Aorta (tissue), 5 donors: ENCODE measurements at places on chromosomes 13 and 19. TPM values are rescaled to one million over a fixed set of nuclear protein-coding genes. Genes with fewer than 3 reads are reported as not detected.

The MRPL54 gene
- 39.6 TPM for total RNA-seq

The CCL25 gene
- total RNA-seq = not detected

The ZNF28 gene
- total RNA-seq = 11.9 TPM

The C19orf18 gene
- total RNA-seq = 1.0 TPM

The AKAP11 gene
- 42.0 TPM for total RNA-seq

The SYNE4 gene
- 1.0 TPM for total RNA-seq

The NLRP9 gene
- not detected for total RNA-seq

The LRFN3 gene
- 15.1 TPM for total RNA-seq

- no peaks in the 10 kb centered on the region for H3K27me3 ChIP-seq
- no peak for DNase-seq
- no peak overlapping the region for H3K27ac ChIP-seq
- H3K4me1 ChIP-seq = no peaks in the 10 kb centered on the region
- H3K36me3 ChIP-seq = no peaks in the 10 kb centered on the region
Measured at GRCh38 chr13:24748061-24748400, 15.9 kb upstream of the RNF17 start.

DNA sequence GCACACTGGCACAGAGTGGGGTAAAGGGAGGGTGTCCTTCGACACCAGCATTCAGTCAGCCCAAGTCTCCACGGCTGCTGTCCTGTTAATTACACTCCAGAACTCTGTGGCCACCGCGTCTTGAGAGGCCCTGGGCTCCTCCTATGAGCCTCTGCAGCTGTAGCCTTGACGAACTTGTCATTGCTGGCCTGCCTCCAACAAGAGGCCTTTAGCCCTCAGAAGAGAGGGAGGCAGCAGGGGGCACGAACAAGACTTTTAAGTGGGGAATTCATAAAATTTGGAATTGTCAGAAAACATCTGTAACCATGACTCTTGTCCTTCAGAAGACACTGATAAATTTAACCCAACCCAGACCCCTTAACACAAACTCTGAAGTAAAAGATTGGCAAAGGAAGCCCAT, 241.9 kb downstream of the UQCRFS1 start:
- H3K4me1 ChIP-seq = no peaks in the 10 kb centered on the region
- no peak overlapping the region for H3K27ac ChIP-seq
- no peaks in the 10 kb centered on the region for H3K27me3 ChIP-seq
- no peak for DNase-seq
- H3K36me3 ChIP-seq = no peaks in the 10 kb centered on the region

DNA sequence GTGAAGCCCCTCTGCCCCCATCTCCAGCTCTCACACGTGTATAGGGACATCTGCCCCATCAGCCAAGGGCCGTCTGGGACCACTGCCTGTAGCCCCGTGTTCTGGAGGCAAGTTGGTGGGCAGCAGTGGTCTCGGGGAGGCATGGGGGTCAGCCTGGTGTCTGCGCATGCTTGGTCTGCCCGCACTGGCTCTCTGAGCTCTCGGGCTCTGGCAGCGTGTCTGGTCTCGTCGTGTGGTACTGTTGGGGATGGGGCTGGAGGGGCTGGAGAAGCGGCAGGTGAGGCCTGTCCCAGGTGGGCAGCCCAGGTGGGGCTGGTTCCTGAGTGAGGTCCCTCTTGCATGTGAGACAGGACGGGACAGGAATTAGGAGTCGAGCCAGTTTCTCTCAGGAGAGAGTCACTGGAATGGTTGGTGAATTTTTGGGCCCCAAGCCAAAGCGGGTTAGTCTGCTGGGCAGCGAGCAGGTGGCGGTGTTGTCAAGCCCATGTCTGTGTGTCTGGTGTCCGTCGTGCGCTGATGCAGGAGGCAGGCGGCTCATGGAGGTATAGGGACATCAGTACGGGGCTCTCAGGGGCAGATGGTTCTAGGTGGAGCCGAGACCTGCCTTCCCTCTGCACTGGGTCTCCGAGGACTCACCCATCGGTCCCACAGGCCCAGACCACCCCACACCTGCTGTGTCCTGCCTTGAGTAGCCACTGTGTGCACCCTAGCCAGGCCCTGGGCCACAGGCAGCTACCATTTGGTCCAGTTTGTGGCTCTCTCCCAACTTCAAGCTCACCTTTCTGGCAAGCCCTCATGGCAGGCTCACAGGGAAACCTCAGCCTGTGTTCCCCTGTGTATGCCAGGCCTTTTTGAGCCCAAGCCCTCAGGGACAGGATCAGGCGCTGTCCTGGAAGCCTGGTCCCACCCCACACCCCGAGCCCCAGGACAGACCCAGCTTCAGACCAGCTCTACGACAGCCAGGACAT, 18.2 kb downstream of the COMP start:
- H3K4me3 ChIP-seq = no peak overlapping the region
- no peaks in the 10 kb centered on the region for H3K27me3 ChIP-seq
- no peaks in the 10 kb centered on the region for H3K36me3 ChIP-seq
- H3K27ac ChIP-seq = no peak overlapping the region
- H3K4me1 ChIP-seq = no peaks in the 10 kb centered on the region

DNA sequence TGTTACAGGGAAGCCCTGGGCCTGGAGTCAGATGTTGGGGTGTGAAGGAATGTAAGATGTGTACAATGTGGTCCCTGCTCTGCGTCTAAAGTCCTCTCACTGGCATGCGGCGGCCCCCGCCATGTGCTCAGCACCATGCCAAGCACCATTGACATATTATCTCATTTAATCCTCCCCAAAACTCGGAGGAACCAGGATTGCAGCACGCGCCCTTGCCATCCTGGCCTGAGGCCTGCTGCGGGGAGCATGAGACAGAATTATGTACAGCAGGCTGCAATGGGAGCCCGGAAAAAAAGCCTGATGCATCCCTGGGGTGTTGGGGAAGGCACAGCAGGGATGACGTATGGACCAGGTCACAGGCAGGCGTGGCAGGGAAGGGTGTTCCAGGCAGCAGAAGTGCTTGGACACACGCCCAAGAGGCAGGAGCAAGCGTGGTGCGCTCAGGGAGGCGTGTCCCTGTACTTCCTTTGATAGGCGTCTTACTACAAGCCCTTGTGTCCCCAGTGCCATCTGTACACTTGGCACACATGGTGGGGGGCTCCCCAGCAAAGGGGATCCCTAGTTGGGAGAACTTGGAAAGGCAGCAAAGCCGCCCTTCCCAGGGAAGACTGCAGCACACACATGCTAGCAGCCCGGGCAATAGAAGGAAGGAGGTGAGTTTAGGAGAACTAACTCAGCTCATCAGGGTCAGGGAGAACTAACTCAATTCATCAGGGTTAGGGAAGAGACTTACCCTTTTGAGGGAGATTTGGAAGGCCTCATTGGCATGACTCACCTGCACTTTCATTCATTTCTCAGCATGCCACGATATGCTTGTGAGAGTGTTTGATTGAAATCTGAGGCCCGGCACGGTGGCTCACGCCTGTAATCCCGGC, 3.4 kb downstream of the EVI5L start:
- no peak overlapping the region for H3K4me3 ChIP-seq
- no peaks in the 10 kb centered on the region for H3K36me3 ChIP-seq
- H3K4me1 ChIP-seq = no peaks in the 10 kb centered on the region
- H3K27ac ChIP-seq = no peak overlapping the region
- no peak for DNase-seq

DNA sequence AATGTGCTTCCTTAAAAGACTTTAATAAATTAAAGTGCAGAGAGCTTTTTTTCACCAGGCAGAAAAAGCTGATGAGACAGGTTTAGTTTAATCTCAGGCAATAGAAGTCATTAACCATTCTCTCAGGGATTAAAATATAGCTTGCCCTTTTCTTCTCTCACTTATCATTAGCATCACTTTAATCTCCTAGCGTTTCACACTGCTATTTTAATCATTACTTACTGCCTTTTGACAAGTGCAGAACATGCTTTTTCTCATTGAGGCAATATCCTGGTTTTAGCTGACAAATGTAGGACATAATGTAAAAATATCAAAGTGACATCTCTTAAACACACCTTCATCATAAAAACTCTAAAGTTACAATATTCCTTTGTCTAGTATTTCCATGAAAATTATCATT, 94.6 kb downstream of the DACH1 start:
- H3K4me3 ChIP-seq = no peak overlapping the region
- H3K36me3 ChIP-seq = no peaks in the 10 kb centered on the region

DNA sequence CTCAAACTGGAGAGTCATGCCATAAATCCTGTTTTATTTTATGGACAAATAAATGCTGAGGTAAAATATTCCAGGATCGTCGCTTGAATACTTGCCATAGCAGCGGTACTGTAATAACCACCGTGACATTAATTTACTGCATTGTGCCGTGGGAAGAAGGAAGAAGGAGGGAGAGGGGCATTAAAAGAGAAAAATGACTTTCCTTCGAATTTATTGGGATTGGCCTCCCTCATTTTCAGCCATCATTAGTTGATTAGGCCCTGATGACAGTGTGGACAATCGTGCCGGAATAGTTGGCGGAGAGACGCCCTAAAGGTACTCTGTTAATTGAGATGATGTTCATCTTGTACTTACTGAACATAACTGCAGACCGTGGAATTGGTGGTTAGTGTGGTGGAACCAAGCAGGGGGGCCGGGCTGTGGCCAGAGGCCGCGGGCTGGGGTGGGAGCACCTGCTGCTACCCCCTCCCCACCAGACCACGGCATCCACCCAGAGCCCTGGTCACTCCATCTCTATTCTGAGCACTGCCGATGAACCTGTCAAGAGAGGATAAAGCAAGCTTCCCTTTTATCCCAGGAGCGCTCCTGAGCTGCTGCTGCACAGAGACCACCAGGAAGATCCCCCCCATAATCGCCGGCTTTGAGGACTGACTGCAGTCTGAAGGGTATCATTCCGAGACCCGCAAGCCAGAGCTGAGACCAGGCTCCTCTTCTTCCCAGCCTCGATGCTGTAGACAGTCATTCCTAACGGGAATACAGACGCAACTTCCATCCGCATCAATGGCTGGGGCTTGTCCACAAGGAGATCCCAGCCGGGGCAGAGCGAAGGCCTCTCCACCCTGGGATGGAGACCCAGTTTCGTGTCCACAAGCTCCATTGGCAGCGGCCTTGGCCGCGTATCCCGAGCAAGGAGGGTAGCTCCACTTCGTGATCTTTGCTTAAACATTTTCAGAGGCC, 168.3 kb upstream of the TSHZ3 start:
- H3K4me1 ChIP-seq = no peaks in the 10 kb centered on the region
- no peak for DNase-seq
- no peak overlapping the region for H3K27ac ChIP-seq
- H3K4me3 ChIP-seq = no peak overlapping the region

- no peak overlapping the region for H3K4me3 ChIP-seq
- H3K36me3 ChIP-seq = no peaks in the 10 kb centered on the region
- no peak for DNase-seq
- H3K4me1 ChIP-seq = no peaks in the 10 kb centered on the region
- H3K27me3 ChIP-seq = no peaks in the 10 kb centered on the region
- no peak overlapping the region for H3K27ac ChIP-seq
Measured at GRCh38 chr13:44833139-44833538, 156.1 kb downstream of the NUFIP1 start.

DNA sequence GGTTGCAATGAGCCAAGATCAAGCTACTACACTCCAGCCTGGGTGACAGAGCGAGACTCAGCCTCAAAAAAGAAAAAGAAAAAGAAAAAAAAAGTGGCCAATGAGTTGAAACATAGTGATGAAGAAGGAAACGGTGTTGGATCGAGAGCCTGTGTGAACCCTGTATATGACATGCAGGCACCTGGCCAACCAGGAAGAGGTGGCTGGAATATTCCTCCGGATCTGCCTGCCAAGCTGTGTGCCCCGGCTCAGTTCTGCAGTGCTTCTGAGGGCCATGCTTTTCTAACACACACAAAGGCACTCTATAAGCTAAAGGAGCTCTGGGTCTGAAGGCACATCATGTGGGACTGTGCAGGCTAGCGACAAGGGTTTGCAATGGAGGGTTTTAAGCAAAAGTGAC, 3.7 kb upstream of the ZNF444 start:
- H3K4me1 ChIP-seq = no peaks in the 10 kb centered on the region
- no peaks in the 10 kb centered on the region for H3K27me3 ChIP-seq
- H3K36me3 ChIP-seq = no peaks in the 10 kb centered on the region
- no peak overlapping the region for H3K27ac ChIP-seq
- no peak for DNase-seq
- H3K4me3 ChIP-seq = no peak overlapping the region

DNA sequence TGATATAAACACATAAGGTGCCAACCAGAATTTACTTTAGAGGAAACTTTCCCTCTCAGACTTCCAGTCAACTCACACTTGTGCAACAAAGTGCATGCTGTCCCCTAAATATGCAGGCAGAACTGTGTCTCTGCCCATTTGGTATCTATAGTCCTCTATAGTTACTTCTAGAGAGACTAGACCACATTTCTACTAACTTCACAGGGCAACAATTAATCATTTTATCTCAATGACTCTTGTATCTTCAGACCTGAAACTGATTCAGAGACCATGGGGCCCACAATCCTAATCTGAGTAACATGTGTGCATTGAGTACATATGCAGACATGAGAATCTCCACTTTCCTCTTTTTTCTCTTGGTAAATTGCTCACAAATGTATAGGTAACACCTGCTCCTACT, 158.1 kb downstream of the ZNF486 start:
- no peak overlapping the region for H3K27ac ChIP-seq
- H3K36me3 ChIP-seq = no peaks in the 10 kb centered on the region
- no peaks in the 10 kb centered on the region for H3K27me3 ChIP-seq
- no peak for DNase-seq
- no peak overlapping the region for H3K4me3 ChIP-seq

GRCh38 chr19:29260477-29261317, 47.7 kb upstream of the UQCRFS1 start:
- H3K27me3 ChIP-seq = no peaks in the 10 kb centered on the region
- H3K36me3 ChIP-seq = no peaks in the 10 kb centered on the region
- no peak overlapping the region for H3K27ac ChIP-seq
- H3K4me1 ChIP-seq = no peaks in the 10 kb centered on the region

DNA sequence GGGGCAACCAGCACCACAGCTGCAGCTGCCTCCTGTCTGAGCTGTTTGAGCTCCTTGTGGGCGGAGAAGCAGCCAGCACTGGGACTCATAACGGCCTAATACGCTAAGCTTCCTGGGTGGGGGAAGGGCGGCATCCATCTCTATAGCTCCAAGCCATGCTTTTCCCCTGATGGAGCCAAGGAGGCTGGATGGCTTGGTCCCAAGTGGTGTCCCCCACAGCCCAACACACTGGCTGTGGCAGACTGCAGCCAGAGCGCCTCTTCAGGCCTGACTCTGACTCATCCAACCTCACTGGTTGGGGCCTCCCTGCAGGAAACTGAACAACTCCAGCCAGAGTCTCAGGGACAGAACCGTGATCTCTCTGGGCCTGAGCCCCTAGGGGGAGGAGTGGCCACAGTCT, 537.3 kb downstream of the SUCLA2 start:
- H3K4me3 ChIP-seq = no peak overlapping the region
- DNase-seq = no peak
- no peaks in the 10 kb centered on the region for H3K27me3 ChIP-seq

- H3K27me3 ChIP-seq = no peaks in the 10 kb centered on the region
- DNase-seq = no peak
- H3K27ac ChIP-seq = peak overlapping the region; percentile 71
Measured at GRCh38 chr19:13069415-13070359, 33.0 kb downstream of the LYL1 start.

DNA sequence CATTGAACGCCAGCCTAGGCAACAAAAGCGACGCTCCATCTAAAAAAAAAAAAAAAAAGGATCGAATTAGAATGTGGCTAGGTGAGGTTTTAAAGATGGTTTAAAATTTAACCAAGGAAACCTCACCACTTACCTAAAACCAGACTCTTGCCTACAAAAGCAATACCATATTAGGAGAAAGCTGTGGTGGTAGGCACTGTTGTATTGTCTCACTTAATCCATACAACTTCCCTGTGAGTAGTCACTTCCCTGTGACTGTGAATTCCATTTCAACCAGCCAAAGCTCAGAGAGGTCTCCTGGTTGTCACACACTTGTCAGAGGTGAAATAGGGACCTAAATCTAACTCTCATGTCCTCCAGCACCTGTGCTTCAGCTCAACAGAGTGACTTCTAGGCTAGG, 15.4 kb downstream of the SHISA2 start:
- no peaks in the 10 kb centered on the region for H3K27me3 ChIP-seq
- H3K4me3 ChIP-seq = no peak overlapping the region
- no peaks in the 10 kb centered on the region for H3K36me3 ChIP-seq
- no peak for DNase-seq
- H3K27ac ChIP-seq = no peak overlapping the region
